ENCODE measurements at places on chromosomes 2 and 18. TPM values are rescaled to one million over a fixed set of nuclear protein-coding genes. Genes with fewer than 3 reads are reported as not detected.

GRCh38 chr2:34481542-34481941, 882.4 kb upstream of the FAM98A start:
- H3K27me3 ChIP-seq, result no peaks in the 10 kb centered on the region
- no peak overlapping the region for H3K4me3 ChIP-seq
- no peak overlapping the region for H3K27ac ChIP-seq
- DNase-seq, result no peak
- no peaks in the 10 kb centered on the region for H3K36me3 ChIP-seq

- H3K27ac ChIP-seq, result no peak overlapping the region
- no peak for DNase-seq
- no peaks in the 10 kb centered on the region for H3K27me3 ChIP-seq
- no peaks in the 10 kb centered on the region for H3K36me3 ChIP-seq
- H3K4me3 ChIP-seq, result no peak overlapping the region
Observed at GRCh38 chr2:150595803-150596470, 108.5 kb upstream of the RND3 start.

DNA sequence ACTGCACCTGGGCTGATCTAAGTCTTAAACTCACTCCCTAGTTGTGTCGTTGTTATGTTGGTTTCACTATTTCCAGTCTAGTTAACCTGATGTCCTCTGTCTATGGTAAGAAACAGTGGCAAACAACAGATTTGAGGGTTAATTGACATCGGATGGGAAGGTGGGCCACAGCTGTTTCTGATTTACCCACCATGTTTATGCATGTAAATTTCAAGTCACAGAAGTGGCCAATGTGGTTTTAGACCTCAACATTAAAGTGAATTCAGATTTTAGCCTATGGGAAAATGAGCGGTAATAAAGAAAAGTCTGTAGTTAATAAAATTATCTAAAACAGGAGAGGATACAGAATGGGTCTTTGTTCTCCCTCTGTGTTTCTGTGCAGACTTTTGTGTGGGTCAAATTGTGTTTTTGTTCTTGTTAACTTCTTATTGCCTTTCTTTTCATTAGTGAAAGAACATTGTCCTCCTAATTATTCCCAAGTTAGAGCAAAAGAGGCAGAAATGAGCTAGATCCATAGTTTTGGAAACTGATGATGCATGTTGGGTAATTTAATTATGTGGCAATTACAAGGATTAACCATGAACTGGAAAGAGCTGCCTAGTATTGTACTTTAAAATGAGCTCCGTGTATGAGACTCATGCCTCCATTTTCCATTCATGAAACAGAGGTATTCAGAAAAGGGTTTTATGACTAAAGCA, 83.2 kb downstream of the LAMA3 start:
- H3K4me1 ChIP-seq, result no peaks in the 10 kb centered on the region
- no peak overlapping the region for H3K27ac ChIP-seq
- DNase-seq, result no peak

DNA sequence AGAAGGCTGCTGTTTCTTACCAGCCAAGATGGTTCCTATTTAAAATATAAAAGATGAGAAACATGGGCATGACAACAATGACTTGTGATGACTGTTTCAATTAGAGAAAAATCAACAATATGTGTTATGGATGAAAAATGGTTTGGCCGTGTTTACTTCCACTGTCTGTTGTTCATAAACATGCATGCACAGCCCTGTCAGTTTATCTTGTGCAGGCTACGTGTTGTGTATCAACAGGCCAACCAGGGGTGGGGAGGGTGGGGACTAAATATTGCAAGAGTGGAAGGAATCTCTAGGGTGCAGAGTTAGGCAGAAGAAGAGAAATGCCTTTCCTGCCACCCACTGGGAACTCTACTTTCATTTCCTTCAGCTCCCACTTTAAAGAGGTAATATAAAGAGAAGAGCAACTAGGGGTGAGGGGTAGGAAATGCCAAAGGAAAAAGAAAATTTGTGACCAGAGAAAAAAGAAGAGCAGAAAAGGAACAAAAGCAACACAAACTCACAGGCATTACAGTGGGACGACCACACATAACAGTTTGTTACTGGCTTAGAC, 116.8 kb upstream of the MEIS1 start:
- no peaks in the 10 kb centered on the region for H3K4me1 ChIP-seq
- no peaks in the 10 kb centered on the region for H3K36me3 ChIP-seq
- H3K27me3 ChIP-seq, result no peaks in the 10 kb centered on the region
- no peak for DNase-seq
- no peak overlapping the region for H3K4me3 ChIP-seq

- H3K27ac ChIP-seq, result no peak overlapping the region
- no peaks in the 10 kb centered on the region for H3K36me3 ChIP-seq
- no peak for DNase-seq
- no peak overlapping the region for H3K4me3 ChIP-seq
- H3K4me1 ChIP-seq, result no peaks in the 10 kb centered on the region
Observed at GRCh38 chr2:177952151-177952550, 120.4 kb downstream of the PDE11A start.

GRCh38 chr2:134463699-134464022, 209.8 kb downstream of the MGAT5 start:
- DNase-seq, result no peak
- no peak overlapping the region for H3K4me3 ChIP-seq
- H3K4me1 ChIP-seq, result no peaks in the 10 kb centered on the region
- no peaks in the 10 kb centered on the region for H3K36me3 ChIP-seq
- H3K27ac ChIP-seq, result no peak overlapping the region

DNA sequence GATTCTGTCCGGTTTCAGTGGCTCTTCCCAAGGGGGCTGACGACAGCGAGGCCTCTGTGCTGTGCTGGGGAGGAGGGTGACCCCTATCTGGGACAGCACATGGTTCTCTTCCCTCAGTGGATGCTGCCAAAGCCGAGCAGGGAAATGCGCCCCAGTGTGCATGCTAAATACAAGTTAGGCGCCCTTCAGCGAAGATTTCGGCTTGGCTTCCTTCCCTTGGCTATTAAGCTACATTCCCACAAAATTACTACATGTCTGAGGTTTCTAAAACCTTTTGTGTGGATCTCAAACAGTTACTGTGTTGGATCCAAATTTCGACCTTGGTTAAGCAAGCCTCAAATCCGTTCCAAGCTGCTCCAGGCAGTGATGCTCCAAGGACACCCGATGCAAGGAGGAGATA, 440.3 kb downstream of the NRXN1 start:
- H3K4me1 ChIP-seq, result no peaks in the 10 kb centered on the region
- H3K4me3 ChIP-seq, result no peak overlapping the region
- H3K27me3 ChIP-seq, result no peaks in the 10 kb centered on the region
- H3K36me3 ChIP-seq, result no peaks in the 10 kb centered on the region
- no peak for DNase-seq
- H3K27ac ChIP-seq, result no peak overlapping the region

- H3K4me3 ChIP-seq, result no peak overlapping the region
- H3K27me3 ChIP-seq, result no peaks in the 10 kb centered on the region
- no peaks in the 10 kb centered on the region for H3K36me3 ChIP-seq
- no peaks in the 10 kb centered on the region for H3K4me1 ChIP-seq
Observed at GRCh38 chr2:95385570-95385984, 16.9 kb upstream of the FAHD2A start.

DNA sequence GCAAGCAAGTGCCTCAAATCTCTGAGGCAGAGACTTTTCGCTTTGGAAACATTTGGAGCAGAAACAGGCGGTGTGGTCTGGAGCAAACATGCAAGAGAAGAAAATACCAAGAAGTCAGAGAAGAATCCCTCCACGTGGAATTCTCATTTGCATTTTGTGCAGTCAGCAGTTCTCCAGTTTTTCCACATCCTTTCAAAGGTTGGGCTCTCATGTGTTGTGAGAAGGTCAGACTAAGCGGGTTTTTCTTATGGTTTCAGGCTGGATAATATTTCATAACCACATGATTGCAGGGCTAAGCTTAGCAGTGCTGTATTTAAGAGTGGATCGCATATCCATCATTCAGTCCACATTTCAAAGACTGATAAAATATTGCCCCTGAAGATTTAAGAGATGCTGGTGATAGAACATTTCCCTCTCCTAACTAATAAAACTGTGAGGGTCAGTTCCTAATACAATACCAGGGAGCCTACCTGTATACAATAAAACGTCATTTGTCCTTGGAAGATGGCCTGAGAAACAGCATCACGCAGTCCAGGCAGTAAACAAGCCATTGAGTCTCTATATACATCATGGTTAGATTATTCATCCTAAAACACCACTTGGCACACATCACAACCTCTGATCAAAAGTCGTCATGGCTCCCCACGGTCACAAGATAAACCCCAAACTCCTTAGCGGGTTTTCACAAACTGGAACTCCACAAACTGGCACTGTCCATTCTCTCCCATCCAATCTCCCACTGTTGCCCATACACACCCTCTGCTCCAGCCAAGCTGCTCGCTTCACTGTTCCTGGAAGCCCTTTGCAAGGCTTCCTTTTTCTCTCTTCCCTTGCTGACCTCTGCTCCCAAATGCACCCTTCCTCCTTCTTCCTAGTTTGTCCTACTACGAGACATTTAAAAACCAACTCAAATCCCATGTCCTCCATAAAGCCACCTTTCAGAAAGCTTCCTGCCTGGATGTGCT, 31.5 kb downstream of the ANKRD44 start:
- peak overlapping the region; percentile 17 for H3K4me3 ChIP-seq
- peak overlapping the region; percentile 65 for H3K27ac ChIP-seq
- peaks cover 73% of the 10 kb centered on the region for H3K4me1 ChIP-seq
- no peak for DNase-seq
- H3K36me3 ChIP-seq, result peaks cover 46% of the 10 kb centered on the region
- H3K27me3 ChIP-seq, result no peaks in the 10 kb centered on the region

DNA sequence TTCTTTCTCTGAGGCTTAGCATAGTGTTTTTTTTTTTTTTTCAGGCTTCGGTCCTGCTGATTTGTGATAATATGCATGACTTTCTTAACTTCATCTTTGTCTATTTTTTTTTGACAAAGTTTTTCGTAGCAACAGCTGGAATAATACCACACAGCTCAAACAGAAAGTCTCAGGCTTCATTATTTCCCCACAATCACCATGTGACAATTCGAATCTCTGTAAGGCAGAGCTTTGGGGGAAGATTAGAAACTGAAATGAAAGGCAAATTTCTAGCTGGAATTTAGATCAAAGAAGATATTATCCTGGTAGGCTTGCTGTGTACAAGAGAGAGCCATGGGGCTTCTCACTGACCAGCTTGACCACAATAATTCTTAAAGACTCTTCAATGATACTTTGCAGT, 12.2 kb upstream of the CD28 start:
- DNase-seq, result no peak
- no peak overlapping the region for H3K27ac ChIP-seq
- peaks cover 2% of the 10 kb centered on the region for H3K36me3 ChIP-seq
- no peaks in the 10 kb centered on the region for H3K27me3 ChIP-seq

- H3K27me3 ChIP-seq, result peaks cover 9% of the 10 kb centered on the region
- no peaks in the 10 kb centered on the region for H3K4me1 ChIP-seq
- DNase-seq, result no peak
- no peak overlapping the region for H3K4me3 ChIP-seq
Observed at GRCh38 chr18:32300914-32301313, 111.1 kb downstream of the MEP1B start.

GRCh38 chr2:118865106-118865505, 17.7 kb upstream of the EN1 start:
- DNase-seq, result no peak
- H3K27me3 ChIP-seq, result peaks cover 35% of the 10 kb centered on the region
- H3K4me3 ChIP-seq, result no peak overlapping the region

GRCh38 chr2:40255103-40255502, 196.8 kb downstream of the SLC8A1 start:
- no peaks in the 10 kb centered on the region for H3K4me1 ChIP-seq
- no peaks in the 10 kb centered on the region for H3K27me3 ChIP-seq
- no peak overlapping the region for H3K27ac ChIP-seq
- no peak for DNase-seq

Gene DPP10
- not detected for total RNA-seq

Gene GPN1
- total RNA-seq, result 32.7 TPM

Gene NT5DC4
- total RNA-seq, result not detected

Gene RGPD4
- total RNA-seq, result 0.31 TPM

Gene TYMS
- total RNA-seq, result 306 TPM

Gene ANKRD62
- total RNA-seq, result not detected

Gene CYS1
- total RNA-seq, result 0.14 TPM
